Stimulated activated CD4-positive, alpha-beta T cell treated with anti-CD3 and anti-CD28 coated beads, Interleukin-12 subunit alpha, Interleukin-12 subunit beta, amount 100 ng/mL, for 48 hours (primary cell): ENCODE measurements at places on chromosomes 4 and X.
A peak's percentile ranks its signal among the peaks of the same experiment; 100 is the strongest.

DNA sequence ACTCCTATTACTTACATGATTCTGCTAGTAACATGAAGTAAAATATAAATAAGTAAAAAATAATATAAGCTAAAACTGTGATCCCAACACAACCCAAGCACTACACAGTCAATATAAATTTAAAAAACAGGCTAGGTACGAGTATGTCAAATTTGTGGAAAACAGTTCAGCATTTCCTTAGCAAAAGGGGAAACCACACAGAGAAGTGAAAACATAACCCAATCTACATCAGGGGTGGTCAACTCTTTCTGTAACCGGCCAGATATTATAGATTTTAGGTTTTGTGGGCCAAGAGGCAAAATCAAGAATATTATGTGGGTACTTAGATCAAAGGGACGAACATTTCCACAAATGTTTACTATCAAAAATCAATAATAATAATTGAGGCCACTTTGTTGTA is 70.1 kb downstream of the CHST7 start:
- no peak for DNase-seq

DNA sequence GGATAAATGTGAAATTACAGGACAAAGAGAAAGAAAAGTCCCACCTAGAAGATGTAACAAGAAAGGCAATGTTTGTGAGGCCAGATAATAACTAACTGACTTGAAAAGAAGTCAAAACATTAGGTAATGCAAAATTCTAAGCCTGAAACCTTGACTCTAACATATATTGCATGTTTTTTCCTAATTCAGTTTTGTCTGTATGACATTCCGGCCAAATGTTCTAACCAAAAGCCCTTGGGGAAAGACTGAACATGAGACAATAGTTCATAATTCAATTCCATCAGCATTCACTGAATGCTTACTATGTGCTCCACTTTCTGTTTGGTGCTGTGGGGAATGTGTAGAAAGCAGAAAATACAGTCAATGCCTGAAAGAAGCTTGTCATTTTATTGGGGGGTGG is 84.8 kb upstream of the PLAC1 start:
- no peak for DNase-seq

- DNase-seq = no peak
Measured at GRCh38 chrX:120726294-120726693, 96.4 kb upstream of the C1GALT1C1 start.

DNA sequence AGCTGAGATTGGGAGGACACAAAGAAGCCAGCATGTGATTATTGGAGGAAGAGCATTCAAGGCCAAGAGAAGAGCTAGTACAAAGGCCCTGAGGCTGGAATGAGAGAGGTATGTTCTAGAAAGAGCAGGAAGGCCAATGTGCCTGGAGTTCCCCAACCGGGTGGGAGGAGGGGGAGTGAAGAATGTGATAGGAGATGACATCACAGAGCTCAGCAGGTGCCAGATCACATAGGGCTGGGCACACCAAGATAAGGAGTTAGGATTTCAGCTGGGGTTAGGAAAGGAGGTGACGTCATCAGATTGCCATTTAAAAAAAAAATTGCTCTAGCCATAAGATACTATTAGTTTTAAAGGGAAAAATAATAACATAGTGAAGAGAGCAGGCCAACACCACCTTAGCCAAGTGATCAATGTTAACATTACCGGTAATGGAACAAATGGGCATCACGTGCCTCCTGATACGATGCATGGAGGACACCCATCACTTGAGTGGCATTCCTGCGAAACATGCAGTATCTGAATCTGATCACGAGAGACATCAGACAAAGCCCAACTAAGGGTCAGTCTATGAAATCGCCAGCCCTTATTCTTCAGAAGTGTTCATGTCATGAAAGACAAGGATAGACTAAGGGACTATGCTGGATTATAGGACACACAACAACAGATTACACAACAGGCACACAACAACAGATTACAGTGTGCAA is 344.3 kb downstream of the BCOR start:
- no peak for DNase-seq

- DNase-seq = no peak
Measured at GRCh38 chr4:147078362-147078761, 132.7 kb upstream of the TTC29 start.

GRCh38 chrX:151982222-151982621 is 7.7 kb upstream of the GABRE start:
- DNase-seq = no peak

GRCh38 chrX:63471004-63471403 is 119.9 kb upstream of the SPIN4 start:
- DNase-seq = no peak

DNA sequence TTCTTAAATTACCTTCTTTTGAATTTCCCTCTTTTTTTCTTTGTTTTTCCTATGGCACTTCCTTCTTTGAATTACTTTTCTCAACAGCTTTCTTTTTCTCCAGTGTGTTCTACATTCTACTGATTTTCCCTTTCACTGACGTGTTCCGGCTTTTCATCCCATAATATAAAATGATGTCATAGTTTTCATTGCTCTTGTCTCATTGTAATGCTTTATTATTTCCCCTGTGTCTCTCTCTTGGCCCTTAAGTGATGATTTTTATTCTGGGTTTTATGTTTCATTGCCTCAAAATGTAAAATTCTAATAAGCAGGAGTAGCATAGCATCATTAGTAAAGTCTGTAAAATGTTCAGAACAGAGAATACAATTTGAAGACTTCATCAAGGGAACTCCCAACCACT is 299.3 kb downstream of the KCTD8 start:
- DNase-seq = no peak

DNA sequence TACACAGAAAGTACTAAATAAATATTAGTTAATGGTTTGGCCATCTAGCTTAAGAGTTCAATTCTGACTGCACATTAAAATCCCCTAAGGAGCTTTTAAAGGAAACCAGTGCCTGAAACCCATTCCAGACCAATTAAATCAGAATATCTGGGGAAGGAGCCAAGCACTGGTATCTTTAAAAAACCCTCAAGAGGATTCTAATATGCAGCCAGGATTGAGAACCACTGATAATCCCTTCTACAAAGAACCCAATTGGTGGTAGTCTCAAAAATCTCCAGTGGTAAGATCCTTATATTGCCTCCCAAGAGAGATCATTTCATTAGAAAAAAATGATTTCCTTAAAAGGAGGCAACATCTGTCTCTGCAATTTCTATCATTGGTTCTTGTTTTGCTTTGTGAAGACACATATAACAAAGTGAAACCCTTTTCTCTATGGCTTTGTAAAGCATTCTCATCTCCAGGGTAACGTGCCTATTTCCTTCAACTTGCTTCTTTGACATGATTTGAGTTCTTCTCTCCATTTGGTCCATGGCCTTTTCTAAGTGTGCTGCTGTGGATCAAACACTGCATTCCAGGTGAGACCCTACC is 3.5 kb downstream of the GPR34 start:
- no peak for DNase-seq

- DNase-seq = no peak
Measured at GRCh38 chr4:112082954-112083586, 62.2 kb upstream of the FAM241A start.

DNA sequence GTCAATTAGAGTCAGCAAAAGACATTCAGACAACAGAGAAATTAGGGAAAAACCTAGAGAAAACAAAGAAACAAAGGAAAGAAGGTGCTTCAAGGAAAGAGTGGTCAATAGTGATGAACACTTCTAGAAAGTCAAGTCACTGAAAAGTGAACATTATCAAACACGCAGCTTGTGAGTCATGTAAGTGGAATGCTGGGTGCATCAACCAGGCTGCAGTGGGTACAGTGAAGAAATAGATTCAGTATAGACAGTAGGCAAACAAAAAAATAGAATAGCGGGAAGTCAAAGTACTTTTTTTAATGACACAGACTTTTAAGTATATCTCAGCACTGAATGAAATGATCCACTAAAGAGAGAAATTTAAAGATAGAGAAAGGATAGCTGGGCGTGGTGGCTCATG is 245.8 kb downstream of the ARHGAP24 start:
- no peak for DNase-seq

GRCh38 chr4:147201016-147201415 is 255.4 kb upstream of the TTC29 start:
- DNase-seq = no peak

DNA sequence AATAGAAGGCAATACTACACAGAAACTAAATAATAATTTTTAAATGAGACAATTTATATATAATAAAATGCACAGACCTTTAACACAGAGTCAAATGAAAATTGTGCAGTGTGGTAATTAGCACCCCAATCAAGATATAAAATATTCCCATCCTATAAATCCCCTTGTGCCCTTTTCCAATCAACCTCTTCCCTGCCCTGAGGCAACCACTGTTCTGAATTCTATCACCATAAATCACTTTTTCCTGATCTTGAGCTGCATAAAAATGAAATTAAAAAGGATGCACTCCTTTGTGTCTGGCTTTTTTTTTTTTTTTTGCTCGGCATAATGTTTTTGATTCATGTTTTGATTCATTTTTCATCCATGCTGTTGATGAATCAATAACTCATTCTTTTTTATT is 107.0 kb downstream of the ATP8A1 start:
- DNase-seq = no peak

DNA sequence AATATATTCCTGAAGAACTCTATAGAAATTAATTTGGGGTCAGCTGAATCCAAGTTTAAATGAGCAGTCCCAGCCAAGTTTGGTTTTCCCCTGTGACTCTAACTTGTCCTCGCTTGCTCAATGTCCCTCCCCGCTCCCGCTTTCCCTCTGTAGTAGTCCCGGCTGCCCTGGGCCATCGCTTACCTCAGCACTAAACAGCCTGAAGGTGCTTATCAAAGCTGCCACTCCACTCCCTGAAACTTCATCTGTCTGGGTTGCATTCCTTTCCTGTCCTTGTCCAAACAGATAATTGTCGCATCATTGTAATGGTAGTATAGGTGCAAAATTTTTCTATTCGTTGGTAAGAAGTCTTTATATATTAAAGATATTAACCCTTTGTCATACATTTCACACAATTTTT is 12.8 kb downstream of the SLC25A43 start:
- no peak for DNase-seq

- DNase-seq = no peak
Measured at GRCh38 chr4:186260117-186260503, 5.9 kb upstream of the F11 start.

GRCh38 chrX:112941209-112941837 is 100.7 kb upstream of the AMOT start:
- no peak for DNase-seq

DNA sequence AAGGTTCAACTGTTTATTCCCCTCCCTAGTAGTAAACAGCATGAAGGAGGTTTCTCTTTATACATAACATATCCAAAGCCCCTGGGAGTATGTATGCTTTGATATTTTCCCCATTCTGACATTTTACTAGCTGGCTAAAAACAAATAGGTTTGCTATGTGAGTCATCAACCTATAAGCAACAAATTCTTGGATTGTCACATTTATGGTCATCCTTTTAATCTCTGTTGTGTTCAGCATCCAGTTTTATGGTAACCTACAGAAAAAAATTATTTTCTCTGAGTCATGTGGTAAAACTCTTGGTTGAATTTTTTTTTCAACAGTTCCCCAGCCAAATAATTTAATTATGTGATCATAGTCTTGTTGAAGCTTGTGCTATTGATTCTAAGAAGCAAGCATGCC is 734.1 kb downstream of the ADGRL3 start:
- DNase-seq = no peak

- DNase-seq = no peak
Measured at GRCh38 chrX:44596277-44596676, 53.6 kb upstream of the FUNDC1 start.

- DNase-seq = no peak
Measured at GRCh38 chrX:150205011-150205410, 158.1 kb upstream of the MAMLD1 start.

DNA sequence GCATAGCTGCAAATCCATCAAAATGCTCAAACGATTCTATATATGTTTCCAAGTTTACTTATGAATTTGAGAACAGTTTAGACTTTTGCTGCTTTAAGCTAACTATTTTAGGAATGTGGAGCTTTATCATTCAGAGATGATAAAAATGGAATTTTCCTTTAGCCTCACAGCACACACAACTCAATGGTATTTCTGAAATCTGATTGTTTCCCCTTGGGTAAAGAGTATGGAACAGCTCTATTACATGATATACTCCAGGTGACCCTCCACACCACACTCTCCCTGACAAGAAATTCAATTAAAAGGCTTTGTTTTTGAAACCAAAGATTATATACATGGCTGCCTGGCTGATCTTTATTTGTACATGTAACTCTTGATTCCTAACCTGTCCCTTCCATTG is 120.0 kb downstream of the LUZP4 start:
- DNase-seq = no peak

GRCh38 chrX:80817002-80817401 is 7.3 kb upstream of the BRWD3 start:
- DNase-seq = no peak

- DNase-seq = peak; percentile 76
Measured at GRCh38 chrX:48891402-48892288, 5.9 kb downstream of the TIMM17B start.

DNA sequence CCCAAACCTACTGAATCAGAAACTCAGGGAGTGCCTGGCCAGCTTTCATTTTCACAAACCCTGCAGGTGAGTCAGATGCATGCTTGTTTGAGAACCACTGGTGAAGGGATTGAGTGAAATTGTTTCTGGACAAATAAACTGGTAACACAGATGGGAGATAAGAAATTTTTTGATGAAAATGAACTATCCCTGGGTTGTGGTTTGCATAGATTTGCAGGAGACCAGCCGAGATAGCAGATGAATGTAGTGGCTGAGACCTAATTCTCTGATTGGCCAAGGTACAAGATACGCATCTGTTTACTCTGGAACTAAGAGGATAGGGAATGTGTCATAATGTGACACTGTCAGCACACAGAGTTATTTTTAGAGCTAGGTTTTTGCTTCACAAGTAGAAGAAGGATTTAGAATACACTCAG is 117.8 kb upstream of the NOCT start:
- no peak for DNase-seq

DNA sequence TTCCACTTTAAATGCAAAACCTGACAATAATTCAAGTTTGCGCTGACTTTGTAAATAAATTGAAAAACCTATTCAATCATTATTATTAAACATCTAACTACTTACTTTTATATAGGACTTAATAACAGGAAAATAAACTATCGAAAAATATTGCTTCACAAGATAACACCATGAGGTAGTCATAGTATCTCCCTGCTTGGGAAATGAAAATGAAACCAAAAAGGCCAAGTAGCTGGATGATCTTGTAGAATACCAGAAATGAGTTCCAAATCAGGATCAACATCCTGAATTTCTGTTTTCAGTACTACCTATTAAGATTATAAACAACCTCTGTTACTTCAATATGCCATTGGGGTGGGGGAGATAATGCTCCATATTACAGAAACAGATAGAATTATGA is 58.9 kb downstream of the CHIC2 start:
- DNase-seq = no peak

DNA sequence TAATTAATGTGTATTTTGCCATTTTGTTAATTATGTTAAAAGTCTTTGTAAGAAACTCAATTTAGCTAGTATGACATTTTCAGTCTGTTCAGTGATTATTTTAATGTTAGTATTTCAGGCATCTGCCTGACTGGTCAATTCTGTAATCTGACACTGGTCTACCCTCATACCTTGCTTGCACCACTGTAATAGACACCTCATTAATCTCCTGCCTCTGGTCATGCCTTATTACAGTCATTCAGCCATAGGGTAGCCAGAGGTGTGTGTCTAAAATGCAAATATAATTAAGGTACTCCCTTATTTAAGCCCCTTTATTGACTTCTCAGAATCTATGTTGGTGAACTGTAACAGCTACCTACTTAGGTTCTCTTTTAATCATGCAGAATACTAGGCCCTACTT is 861.1 kb upstream of the IGFBP7 start:
- no peak for DNase-seq
